Suprapubic skin (tissue), 4 donors: ENCODE measurements at places on chromosomes 11 and 22. TPM values are rescaled to one million over a fixed set of nuclear protein-coding genes. Genes with fewer than 3 reads are reported as not detected.
A peak's percentile ranks its signal among the peaks of the same experiment; 100 is the strongest.

The FAM83F gene
- total RNA-seq: 71.2 TPM

The XKR3 gene
- not detected for total RNA-seq

The EXPH5 gene
- 232 TPM for total RNA-seq

The DGCR6 gene
- 4.9 TPM for total RNA-seq

The KCNJ11 gene
- total RNA-seq: 2.5 TPM

The GLB1L3 gene
- total RNA-seq: 5.1 TPM

The SGSM1 gene
- total RNA-seq: 5.2 TPM

The OR5P2 gene
- 2.0 TPM for total RNA-seq

The LMNTD2 gene
- 8.1 TPM for total RNA-seq

- no peaks in the 10 kb centered on the region for H3K27me3 ChIP-seq
- H3K4me1 ChIP-seq: peaks cover 11% of the 10 kb centered on the region
- H3K36me3 ChIP-seq: no peaks in the 10 kb centered on the region
These were observed 33.7 kb upstream of the SMPD1 start for GRCh38 chr11:6356503-6357055.

DNA sequence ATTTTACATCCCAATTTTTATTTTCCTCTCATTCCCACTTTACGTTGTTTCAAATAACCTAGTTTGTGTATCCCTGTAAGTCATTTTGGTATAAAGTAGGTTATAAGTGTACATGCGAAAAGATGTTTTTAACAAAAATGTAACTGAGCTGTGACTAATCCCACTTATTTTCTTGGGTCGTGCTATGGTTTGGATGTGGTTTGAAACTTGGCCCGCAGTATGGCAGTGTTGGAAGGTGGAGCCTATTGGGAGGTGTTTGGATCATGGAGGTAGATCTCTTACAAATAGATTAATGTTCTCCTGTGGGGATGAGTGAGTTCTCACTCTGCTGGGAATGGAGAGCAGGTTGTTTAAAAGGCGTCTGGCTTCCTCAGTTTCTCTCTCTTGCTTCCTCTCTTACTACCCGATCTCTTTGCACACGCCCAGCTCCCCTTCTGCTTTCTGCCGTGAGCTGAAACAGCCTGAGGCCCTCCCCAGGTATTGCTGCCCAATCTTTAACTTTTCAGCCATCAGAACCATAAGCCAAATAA lies 7.2 kb downstream of the RPL27A start:
- no peak overlapping the region for H3K27ac ChIP-seq
- DNase-seq: peak; percentile 15
- peaks cover 26% of the 10 kb centered on the region for H3K4me1 ChIP-seq
- H3K4me3 ChIP-seq: peak overlapping the region; percentile 58
- no peaks in the 10 kb centered on the region for H3K27me3 ChIP-seq

DNA sequence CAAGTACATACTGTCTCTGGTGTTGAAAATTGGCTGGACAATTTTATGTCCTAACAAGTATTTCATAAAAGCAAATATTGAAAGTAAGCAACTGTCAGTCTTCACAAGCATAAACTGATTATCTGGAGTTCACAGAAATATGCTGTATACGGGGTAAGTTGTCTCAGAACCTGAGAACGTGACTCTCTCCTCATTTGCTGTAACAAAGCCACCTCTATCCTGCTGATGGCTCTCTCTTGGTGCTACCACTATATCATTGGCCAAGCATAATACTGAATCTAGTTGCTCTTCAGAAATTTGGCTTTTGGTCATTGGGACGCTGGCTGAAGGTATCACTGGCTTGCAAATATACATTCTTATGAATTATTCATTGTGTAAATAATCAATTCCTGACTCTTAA lies 1078.0 kb downstream of the LRRC4C start:
- H3K4me3 ChIP-seq: no peak overlapping the region
- H3K27ac ChIP-seq: no peak overlapping the region
- H3K36me3 ChIP-seq: no peaks in the 10 kb centered on the region
- no peak for DNase-seq

- H3K27ac ChIP-seq: no peak overlapping the region
- no peaks in the 10 kb centered on the region for H3K36me3 ChIP-seq
- no peaks in the 10 kb centered on the region for H3K4me1 ChIP-seq
- DNase-seq: no peak
These were observed 274.4 kb downstream of the BLID start for GRCh38 chr11:121841487-121842191.

DNA sequence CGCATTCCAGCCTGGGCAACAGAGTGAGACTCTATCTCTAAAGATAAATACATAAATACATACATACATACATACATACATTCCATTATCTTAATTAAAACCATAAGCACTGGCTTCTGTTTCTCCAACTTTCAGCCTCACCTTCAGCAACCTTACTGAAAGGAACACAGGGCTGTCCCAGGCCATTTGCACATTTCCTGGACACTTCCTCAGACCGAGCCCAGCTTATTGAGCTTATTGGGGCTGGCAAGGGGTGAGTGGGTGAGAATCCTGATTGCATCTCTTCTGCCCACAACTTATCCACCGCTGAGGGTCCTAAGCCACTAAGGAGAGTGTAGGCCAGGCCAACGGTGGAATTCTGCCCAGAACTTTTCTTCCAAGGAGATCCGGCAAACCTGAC lies 16.5 kb upstream of the LRP5 start:
- H3K4me1 ChIP-seq: peaks cover 9% of the 10 kb centered on the region
- no peak for DNase-seq
- no peak overlapping the region for H3K4me3 ChIP-seq
- H3K36me3 ChIP-seq: no peaks in the 10 kb centered on the region
- no peak overlapping the region for H3K27ac ChIP-seq
- no peaks in the 10 kb centered on the region for H3K27me3 ChIP-seq

- H3K27me3 ChIP-seq: no peaks in the 10 kb centered on the region
- no peaks in the 10 kb centered on the region for H3K4me1 ChIP-seq
- peaks cover 3% of the 10 kb centered on the region for H3K36me3 ChIP-seq
- DNase-seq: no peak
These were observed 110.0 kb downstream of the LDLRAD3 start for GRCh38 chr11:36053862-36054261.

- H3K27ac ChIP-seq: no peak overlapping the region
- H3K36me3 ChIP-seq: no peaks in the 10 kb centered on the region
- H3K4me1 ChIP-seq: peaks cover 27% of the 10 kb centered on the region
These were observed 2.2 kb downstream of the PAK1 start for GRCh38 chr11:77471558-77472193.

DNA sequence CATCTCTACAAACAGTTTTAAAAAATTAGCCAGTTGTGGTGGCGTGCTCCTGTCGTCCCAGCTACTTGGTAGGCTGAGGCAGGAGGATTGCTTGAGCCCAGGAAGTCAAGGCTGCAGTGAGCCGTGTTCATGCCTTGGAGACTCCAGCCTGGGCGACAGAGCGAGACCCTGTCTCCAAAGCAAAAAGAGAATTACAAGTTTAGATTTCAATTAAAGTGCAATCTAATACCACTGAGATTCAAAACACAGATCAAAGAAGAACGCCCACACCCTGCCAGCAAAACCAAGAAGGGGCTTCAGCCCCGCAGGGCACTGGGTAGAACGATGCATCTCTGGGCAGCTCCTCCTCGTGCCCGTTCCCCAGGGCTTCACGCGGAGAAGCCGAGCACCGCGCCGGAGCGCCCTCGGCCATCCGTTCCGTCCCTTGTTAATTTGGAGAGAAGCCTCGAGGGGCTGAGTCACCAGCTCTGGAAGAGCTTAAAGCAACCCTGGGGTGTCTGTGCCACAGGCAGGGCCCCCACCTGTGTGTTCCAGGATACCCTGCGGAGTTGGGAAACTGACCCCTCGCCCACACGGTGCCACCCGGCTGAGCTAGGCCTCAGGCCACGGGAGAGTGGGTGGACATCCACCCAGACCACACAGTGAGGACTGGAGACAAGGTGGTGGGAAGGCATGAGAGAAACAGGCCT lies 47.0 kb downstream of the AP2A2 start:
- DNase-seq: no peak
- peaks cover 53% of the 10 kb centered on the region for H3K36me3 ChIP-seq
- H3K4me3 ChIP-seq: no peak overlapping the region
- H3K4me1 ChIP-seq: peaks cover 24% of the 10 kb centered on the region

- H3K36me3 ChIP-seq: no peaks in the 10 kb centered on the region
- H3K27ac ChIP-seq: no peak overlapping the region
- H3K4me3 ChIP-seq: no peak overlapping the region
- no peaks in the 10 kb centered on the region for H3K27me3 ChIP-seq
These were observed 9.3 kb downstream of the WBP2NL start for GRCh38 chr22:42007922-42008321.

DNA sequence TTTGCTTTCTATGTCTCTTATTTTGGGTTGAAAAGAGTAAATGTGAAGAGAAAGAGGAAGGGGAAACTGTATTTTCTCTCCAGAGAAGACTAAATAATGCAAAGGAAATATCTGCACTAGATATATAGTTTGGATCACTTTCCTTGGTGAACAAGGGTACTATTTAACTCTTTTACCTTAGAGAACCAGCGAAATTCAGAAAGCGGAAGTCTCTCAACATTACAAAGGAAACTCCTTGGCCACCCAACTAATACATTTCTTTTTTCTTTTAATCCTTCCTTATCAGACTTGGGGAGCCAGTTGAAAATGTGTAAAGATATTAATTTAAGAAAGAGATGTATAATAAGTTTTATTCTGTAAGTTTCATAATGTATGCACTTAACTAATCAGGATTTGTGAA lies 64.2 kb downstream of the SESN3 start:
- H3K27ac ChIP-seq: no peak overlapping the region
- H3K4me1 ChIP-seq: no peaks in the 10 kb centered on the region
- H3K27me3 ChIP-seq: no peaks in the 10 kb centered on the region
- DNase-seq: no peak
- peaks cover 7% of the 10 kb centered on the region for H3K36me3 ChIP-seq

DNA sequence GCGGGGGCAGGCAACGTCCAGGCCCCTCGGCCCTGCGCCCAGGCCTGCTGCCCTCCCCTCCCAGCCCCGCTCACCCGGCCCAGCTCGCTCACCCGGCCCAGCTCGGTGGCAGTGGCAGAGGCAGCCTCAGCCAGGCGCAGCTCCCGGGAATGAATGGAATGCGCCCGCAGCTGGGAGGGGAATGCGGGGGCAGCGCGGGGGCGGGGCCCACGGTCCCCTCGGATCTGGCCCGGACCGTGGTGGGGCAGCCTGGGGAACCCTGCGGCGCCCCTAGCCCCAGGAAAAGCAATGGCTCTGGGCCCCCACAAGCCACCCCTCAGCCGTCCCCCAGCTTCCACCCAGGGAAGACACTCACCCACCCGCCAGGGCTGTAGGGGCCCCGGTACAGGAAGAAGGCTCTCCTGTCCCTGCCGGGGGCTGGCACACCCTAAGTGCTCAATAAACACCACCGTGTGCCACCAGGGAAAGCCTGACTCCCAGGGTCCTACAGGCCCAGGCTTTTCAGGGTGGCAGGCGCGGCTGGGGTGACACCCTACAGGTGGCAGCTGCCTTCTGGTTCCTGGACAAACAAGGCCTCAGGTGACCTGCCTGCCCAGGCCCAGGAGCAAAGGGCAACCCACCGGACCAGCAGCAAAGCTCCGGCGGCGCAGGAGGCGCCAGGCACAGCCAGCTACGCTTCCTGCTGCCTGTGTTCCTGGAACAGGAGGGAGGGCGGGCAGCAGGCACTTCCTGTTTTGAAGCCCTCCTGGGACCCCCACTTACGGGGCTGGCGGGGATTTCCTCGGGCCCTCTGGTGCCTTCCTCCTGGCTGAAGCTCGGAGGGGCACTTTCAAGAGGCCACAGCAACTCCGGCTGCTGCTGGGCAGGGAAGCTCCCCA lies 13.8 kb downstream of the PLXNB2 start:
- H3K36me3 ChIP-seq: peaks cover 27% of the 10 kb centered on the region
- no peaks in the 10 kb centered on the region for H3K27me3 ChIP-seq
- H3K4me3 ChIP-seq: peak overlapping the region; percentile 30

DNA sequence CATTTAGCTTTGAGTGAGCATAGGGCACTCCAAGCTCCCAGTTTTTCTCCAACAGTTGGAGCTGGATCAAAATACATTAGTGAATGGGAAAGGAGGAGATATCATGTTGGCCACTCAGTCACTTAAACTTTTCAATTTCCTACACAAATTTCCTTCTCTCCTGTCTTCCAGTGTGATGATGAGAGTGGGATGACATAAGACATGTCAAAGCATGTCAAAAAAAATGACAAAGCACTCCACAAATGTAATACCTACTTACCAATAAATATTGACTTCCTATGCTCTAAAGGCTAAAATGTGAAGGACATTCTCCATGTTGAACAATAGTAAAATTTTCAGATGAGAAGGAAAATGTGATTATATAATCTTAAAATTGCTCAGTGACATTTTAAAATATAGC lies 1.5 kb upstream of the GRM5 start:
- H3K36me3 ChIP-seq: no peaks in the 10 kb centered on the region
- H3K4me1 ChIP-seq: no peaks in the 10 kb centered on the region
- H3K27ac ChIP-seq: no peak overlapping the region
- peaks cover 40% of the 10 kb centered on the region for H3K27me3 ChIP-seq

DNA sequence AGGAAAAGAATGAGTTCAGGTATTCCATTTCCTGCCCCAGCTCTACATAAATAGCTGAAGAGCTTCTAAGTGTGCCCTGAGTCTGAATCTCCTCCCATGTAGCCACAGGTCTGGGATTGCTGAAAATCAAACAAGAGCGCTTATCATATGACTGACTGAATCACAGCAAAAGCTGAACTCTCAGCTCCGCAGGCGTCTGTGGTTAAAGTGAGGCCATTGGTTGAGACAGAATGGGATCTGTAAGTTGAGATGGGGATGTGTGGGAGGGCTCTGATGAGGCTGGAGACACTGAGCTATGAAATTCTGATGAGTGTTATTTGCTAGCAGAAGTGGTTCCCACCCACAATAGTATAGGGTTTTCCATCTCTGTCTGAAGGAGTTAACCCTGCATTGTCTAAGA lies 637.0 kb downstream of the OPCML start:
- H3K4me3 ChIP-seq: no peak overlapping the region
- DNase-seq: no peak
- no peaks in the 10 kb centered on the region for H3K27me3 ChIP-seq
- no peaks in the 10 kb centered on the region for H3K4me1 ChIP-seq

- DNase-seq: no peak
- peaks cover 34% of the 10 kb centered on the region for H3K4me1 ChIP-seq
- no peak overlapping the region for H3K4me3 ChIP-seq
- peak overlapping the region; percentile 40 for H3K27ac ChIP-seq
- H3K36me3 ChIP-seq: peaks cover 43% of the 10 kb centered on the region
These were observed 47.5 kb upstream of the SCUBE2 start for GRCh38 chr11:9138612-9139579.

- H3K27ac ChIP-seq: no peak overlapping the region
- peak overlapping the region; percentile 39 for H3K4me3 ChIP-seq
- peaks cover 45% of the 10 kb centered on the region for H3K27me3 ChIP-seq
- no peaks in the 10 kb centered on the region for H3K36me3 ChIP-seq
- peaks cover 30% of the 10 kb centered on the region for H3K4me1 ChIP-seq
These were observed 25.3 kb downstream of the DUSP8 start for GRCh38 chr11:1546536-1547466.
